Right ventricle myocardium superior (tissue), 1 donor: ENCODE measurements at places on chromosomes 4 and X. TPM values are rescaled to one million over a fixed set of nuclear protein-coding genes. Genes with fewer than 3 reads are reported as not detected.

GRCh38 chr4:53432528-53433424 lies 55.3 kb downstream of the FIP1L1 start:
- DNase-seq: no peak

GRCh38 chr4:111070390-111070789 lies 447.5 kb upstream of the PITX2 start:
- DNase-seq: no peak

- no peak for DNase-seq
These were observed 50.3 kb downstream of the SSX3 start for GRCh38 chrX:48306175-48306574.

GRCh38 chrX:105822138-105823091 lies at the start of gene NRK:
TSS of gene NRK (plus strand) at chrX:105822539. CDS start at chrX:105822846, 307 bp downstream.
- DNase-seq: peak; percentile 40

DNA sequence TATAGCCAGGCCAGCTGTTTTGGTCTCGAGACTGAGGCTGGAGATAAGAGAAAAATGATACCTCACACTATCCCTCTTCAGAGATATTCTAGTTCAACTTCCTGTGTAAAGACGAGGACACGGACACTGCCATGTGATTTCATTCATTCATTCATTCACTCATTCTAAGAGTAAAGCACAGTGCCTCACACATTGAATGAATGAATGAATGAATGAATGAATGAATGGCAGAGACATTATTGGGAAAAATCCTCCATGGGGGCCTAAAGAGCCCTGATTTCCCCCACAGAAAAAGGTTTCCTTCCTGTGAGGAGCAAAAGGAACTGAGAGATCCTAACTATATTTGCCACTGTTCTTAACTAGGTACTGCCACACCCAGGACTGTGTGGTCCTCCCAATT lies 183.4 kb upstream of the MAP3K15 start:
- DNase-seq: no peak

GRCh38 chr4:142818476-142818875 lies 27.6 kb downstream of the INPP4B start:
- DNase-seq: no peak

DNA sequence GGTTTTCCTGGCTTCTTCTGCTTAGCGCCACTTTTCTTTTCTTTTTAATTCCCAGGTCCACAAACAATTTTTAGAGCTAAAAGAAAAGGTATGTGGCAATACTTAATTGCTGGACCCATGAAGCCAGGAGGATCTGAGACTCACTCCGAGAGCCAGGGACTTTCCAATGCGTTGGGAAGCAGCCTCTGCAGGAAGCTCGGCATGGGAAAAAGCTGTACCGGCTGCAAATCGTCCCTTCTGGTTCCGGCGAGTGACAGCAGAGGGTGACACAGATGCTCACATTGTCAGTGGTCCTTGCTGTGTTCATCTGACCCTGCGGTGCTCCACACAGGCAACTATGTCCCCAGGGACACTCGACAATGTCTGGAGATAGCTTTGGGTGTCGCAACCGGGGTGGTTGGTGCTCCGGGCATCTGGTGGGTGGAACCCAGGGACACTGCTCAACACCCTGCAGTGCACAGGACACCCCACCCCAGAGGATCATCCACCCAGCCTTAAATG lies 164.0 kb downstream of the PRKX start:
- DNase-seq: no peak

GRCh38 chrX:43002526-43003203 lies 224.7 kb upstream of the PPP1R2C start:
- DNase-seq: no peak

DNA sequence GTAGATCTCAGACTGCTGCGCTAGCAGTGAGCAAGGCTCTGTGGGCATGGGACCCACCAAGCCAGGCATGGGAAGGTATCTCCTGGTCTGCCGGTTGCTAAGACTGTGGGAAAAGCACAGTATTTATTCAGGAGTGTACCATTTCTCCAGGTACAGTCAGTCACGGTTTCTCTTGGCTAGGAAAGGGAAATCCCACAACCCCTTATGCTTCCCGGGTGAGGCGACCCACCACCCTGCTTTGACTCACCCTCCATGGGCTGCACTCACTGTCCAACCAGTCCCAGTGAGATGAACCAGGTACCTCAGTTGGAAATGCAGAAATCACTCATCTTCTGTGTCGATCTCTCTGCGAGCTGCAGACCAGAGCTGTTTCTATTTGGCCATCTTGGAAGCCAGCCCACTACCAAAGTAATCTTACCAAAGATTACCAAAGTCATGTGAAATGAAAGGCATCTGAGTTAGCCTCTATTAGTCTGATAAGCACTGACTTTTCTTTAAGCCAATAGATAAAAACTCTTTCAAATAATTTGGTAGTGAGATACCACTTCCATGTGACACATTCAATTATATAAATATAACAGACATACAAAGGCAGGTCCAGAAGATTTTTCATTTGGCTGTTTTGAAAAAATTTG lies 8.5 kb upstream of the HTN1 start:
- no peak for DNase-seq

Gene SSX2B
- total RNA-seq: not detected

Gene FATE1
- 0.22 TPM for total RNA-seq

GRCh38 chr4:94298725-94299252 lies 43.8 kb downstream of the HPGDS start:
- DNase-seq: no peak

GRCh38 chrX:115625572-115626301 lies 64.8 kb downstream of the PLS3 start:
- no peak for DNase-seq

DNA sequence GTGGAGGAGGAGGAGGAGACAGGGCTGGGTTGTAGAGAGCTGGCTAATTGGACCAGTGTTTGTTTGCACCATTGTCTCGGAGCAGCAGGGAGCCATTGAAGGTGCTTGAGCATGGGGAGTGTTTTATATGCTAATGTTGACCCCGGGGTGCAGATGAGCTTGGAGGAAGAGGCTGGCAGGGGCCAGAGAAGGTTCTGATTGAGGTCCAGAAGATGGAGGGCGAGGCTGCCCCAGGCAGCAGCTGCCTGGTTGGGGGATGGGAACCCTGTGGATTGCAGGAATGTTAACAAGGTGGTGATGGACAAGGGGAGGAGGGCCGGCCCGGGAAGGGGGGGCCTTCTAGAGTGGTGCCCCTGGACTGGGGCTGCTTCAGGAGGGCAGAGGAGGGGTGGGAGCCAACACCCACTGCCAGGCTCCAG lies 18.0 kb downstream of the DOK7 start:
- no peak for DNase-seq

GRCh38 chr4:16752150-16752549 lies 146.3 kb downstream of the LDB2 start:
- DNase-seq: no peak

Gene MAGEA11
- total RNA-seq: not detected

GRCh38 chrX:21661316-21661715 lies 3.2 kb upstream of the KLHL34 start:
- no peak for DNase-seq

GRCh38 chr4:90951037-90951436 lies 823.8 kb downstream of the CCSER1 start:
- DNase-seq: no peak

Gene PABPC1L2A
- total RNA-seq: not detected

Gene FGB
- total RNA-seq: 0.51 TPM

DNA sequence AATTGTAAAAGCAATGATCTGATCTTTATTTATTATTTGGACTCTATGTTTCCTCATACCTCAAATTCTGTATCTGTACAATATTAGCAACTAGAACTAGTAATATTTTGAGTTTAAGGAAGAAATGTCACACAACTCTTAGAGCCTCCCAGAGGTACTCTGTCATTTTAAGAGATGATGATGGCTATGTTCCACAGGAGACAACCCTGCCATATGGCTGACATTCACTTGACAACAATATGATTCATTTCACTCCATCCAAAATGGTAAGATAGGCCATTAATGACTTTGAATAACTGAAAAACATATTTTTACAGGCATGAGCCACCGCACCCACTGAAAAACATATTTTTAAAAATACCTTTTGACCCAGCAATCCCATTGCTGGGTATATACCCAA lies 190.3 kb downstream of the MAML3 start:
- DNase-seq: no peak

- no peak for DNase-seq
These were observed 265.3 kb upstream of the GK2 start for GRCh38 chr4:79673377-79673776.

DNA sequence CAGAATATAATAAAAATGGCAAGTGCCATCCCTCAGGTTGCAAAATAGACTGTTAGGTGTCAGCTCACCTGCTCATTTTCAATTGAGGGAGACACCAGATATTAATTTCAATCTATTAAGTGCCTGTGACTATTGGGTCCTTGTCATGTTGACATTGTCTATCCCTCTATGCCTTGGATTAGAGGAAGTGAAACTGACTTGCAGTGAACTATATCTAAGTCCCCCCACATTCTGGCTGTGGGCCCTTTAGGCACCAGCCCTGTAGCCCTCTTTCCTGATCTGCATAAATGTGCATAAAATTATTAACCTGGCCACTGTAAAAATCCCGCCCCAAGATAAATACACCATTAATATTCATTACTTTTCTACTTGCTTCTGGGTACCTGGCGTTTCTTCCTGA lies 293.0 kb upstream of the CLNK start:
- no peak for DNase-seq

DNA sequence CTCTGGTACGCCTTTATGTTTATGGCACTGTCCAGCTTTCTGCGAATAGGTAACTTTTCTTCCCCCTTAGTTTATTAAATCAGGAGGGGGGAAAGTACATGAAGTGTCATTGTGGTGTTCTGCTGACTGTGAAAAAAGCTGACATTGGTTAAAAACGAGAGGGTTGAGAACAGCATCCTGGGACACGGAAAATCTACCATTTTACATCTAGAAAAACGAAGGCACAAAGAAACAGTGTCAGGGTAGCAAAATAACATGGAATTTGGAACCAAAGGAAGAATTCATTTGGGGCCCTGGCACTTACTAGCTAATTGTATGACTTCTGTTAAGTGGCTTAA lies 1.2 kb upstream of the AMOT start:
- DNase-seq: no peak

- no peak for DNase-seq
These were observed 354.7 kb downstream of the STIM2 start for GRCh38 chr4:27215220-27215826.

- no peak for DNase-seq
These were observed 2152.9 kb downstream of the ARAP2 start for GRCh38 chr4:34091451-34091850.

DNA sequence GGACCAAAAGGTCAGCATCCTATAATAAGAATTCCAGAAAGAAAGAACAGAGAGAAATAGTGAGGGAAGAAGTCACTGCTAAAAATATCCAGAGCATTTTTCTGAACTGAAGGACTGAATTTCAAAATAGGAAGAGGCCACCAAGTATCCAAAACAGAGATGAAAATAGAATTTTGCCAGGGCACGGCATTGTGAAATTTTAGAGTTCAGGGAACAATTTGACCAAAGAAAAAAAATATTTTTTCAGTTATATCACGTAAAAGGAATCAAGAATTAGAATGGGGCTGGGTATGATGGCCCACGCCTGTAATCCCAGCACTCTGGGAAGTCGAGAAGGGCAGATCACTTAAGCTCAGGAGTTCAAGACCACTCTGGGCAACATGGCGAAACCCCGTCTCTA lies 65.4 kb downstream of the FGFBP1 start:
- DNase-seq: no peak

GRCh38 chr4:8688041-8688907 lies 95.7 kb downstream of the CPZ start:
- DNase-seq: no peak

DNA sequence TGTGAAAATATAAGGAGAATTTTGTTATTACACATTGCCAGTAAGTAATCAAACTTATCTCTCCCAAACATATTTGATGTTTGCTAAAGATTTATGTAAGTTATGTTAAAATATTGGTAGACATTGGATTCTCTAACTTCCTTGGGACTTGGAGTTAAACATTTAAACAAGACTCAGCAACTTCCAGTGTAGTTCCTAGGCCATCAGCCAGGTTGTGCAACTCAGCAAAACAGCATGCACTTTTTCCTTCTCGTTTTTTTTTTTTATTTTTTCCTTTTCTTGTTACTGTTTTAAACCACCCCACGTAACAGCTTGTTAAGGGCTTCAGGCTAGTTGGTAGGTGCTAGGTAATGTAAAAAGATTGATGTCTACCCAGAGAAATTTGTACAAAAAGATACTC lies 510.4 kb downstream of the ANKRD50 start:
- DNase-seq: peak; percentile 37

Gene CNKSR2
- total RNA-seq: 0.51 TPM

GRCh38 chr4:10077483-10078335 lies 38.9 kb downstream of the WDR1 start:
- DNase-seq: peak; percentile 61

DNA sequence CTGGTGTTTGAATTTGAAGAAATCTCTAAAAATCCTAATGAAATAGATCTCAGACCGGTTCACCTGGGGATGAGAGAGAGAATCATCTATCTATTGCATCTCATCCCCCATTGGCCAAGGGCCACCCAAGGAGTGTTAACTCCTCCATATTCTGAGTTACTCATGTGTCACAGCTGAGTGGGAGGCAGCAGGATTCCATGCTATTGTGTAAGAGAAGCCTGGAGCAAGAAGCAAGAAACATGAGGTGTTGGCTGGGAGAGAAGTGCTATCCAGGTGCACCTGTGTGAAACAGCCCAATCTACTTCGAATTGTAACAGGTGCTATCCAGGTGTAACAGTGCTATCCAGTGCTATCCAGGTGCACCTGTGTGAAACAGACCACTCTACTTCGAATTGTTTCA lies 150.3 kb upstream of the MAOA start:
- DNase-seq: no peak

Gene CXCL8
- not detected for total RNA-seq

Gene GPR143
- total RNA-seq: not detected
